ENCODE measurements at places on chromosomes 3 and 15.

DNA sequence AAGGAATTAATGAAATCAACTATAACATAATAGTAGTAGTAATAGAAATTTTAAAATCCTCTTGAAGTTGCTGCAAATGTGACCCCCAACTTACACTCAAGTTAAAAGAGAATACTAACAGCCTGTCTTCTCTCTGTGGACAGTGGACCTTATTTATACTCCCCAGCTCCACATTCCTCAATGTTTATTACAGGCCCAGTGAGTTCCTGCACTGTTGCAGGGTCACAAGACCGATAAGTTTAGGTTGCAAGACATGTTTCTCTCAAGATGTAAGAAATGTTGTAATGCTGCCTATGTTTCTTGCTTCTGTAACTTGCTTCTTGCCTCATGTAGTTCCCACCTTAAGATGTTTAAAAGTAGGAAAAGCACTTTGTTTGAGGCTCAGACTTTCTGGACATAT is 888.1 kb downstream of the PDCD6IP start:
- no peak for DNase-seq

DNA sequence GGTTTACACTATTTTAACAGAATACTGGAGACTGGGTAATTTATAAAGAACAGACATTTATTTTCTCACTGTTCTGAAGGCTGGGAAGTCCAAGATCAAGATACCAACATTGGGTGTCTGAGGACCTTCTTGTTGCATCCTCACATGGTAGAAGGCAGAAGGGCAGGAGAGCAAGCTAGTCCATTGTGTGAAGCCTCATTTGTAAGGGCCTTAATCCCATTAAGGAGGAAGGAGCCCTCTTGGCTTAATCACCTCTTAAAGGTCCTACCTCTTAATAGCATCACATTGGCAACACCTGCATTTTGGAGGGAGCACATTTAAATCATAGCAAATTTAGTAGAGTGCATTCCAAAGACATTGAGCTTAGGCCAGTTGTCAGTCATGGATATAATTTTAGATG is 26.2 kb downstream of the UBE2Q2 start:
- no peak for DNase-seq

GRCh38 chr3:13880811-13881156 is 913 bp upstream of the WNT7A start:
- no peak for DNase-seq

- DNase-seq = peak; percentile 36
These were observed 730.7 kb downstream of the SQOR start for GRCh38 chr15:46365572-46365971.

GRCh38 chr15:81152339-81152738 is 18.3 kb downstream of the CFAP161 start:
- DNase-seq = no peak

Measured in posterior cingulate gyrus (tissue), 11 donors.